ENCODE measurements at places on chromosomes 2 and 18.

- no peak for DNase-seq
Measured at GRCh38 chr2:85501248-85501647, 37.7 kb upstream of the MAT2A start.

DNA sequence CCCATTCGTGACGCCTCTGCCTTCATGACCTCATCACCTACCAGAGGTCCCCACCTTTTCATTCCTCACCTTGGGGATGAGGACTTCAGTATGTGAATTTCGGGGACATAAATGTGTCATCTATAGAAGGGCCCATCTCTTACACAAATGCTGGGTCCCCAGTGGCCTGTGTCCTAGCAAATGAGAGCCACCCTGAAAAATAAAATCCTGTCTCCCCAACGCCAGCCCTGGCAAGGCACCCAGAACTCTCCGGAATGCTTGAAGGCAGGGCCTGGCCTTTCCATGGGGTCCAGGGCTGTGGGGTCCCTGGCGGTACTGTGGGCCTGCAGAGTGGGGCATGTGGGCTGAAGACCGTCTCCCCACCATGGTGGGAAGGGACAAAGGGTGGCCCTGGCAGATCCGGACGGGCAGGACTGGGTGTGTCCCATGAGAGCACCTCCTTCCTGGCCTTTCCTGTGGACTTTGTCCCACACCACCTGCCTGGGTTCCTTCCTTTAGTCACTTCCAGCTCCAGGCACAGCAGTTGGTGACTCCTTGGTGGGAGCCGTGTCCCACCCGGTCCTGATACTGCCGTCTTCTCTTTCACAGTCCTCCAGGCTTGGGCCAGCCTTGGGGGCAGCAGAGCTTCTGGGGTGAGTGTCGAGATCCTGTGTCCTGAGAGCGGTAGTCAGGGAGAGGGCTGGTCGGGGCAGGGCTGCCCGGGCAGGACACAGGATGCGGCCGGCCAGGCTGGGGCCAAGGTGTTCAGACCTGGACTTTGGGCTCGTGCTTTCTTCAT is 18.6 kb downstream of the CAPN10 start:
- DNase-seq = no peak

DNA sequence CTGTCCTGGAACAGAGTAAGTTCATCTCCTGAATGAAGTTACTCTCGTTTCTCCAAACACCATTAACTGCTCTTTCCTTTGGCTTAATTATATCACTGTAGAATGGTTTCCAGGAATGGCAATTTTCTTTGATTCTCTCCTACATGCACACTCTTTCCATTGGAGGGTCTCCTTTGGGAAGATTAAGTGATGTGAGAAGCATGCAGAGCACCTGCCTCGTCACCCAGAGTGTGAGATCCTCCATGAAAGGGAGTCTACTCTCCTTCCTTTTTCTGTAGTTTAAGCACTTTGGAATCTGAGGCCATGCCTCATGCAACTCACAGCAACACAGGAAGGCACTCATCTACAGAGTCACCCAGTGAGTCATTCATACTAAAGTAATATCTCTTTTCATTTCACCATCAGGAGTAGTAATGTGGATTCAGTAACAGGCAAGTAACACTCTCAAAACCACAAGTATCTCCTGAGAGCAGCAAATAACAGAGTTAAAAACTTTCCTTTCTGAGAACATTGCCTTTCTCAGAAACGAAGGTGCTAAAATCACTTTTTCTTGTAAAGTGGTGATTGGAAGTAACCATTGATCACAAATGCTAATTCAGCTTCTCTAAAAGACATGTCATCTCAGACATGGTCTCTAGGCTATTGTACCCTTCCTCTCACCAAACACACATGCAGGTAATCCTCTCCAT is 52.8 kb upstream of the IL1RL1 start:
- no peak for DNase-seq

DNA sequence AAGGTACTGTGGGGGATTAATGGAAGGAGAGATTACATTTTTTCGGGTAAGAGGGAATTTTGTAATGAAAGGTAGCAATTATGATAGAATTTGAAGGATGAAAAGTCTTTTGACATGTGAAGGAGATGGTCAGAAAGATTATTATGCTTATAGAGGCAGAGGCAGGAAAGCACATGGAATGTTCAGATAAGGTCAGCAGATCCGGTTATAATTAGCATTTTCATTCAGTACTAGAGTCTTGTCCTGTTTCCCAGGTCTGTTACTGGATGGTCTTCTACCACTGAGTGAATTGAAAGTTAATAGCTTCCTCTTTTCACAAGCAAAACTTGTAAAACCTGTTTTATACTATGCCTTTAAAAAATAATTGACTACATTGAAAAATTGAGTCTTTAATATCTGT is 116.9 kb downstream of the PHLPP1 start:
- DNase-seq = no peak

GRCh38 chr2:14881651-14882327 is 249.3 kb downstream of the LRATD1 start:
- no peak for DNase-seq

GRCh38 chr2:175080479-175080878 is 75.3 kb upstream of the CHN1 start:
- no peak for DNase-seq

DNA sequence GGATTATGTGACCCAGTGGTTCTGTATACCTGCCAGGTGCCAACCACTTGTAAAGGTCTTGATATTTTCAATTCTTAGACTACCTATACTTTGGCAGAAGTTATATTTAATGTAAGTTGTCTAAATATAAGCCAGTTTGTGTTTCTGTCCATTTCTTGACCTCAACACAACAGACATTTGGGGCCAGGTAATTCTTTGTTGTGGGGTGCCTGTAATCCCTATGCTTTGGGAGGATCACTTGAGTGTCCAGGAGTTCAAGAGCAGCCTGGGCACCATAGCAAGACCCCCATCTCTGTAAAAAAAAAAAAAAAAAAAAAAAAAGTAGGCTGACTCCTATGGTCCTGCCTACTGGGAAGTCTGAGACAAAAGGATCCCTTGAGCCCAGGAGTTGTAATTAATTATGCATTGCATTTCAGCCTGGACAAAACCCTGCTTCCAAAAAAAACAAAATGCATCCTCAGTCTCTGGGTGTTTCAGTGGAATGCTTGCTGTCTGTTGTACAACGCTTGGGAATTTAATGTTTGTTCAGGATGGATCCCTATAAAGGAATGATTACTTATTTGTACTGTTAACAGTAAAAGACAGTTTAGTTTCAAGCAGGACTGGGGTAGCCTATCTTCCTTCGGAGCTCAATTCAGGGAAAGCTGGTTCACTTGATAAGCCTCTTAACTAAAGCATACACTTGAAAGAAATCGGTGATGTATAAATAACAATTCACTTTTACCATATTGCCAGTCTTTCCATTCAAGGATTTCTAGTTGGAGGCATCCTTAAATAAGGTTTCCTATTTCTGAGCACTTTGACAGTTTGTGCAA is 3.4 kb downstream of the RPS27A start:
- DNase-seq = no peak

DNA sequence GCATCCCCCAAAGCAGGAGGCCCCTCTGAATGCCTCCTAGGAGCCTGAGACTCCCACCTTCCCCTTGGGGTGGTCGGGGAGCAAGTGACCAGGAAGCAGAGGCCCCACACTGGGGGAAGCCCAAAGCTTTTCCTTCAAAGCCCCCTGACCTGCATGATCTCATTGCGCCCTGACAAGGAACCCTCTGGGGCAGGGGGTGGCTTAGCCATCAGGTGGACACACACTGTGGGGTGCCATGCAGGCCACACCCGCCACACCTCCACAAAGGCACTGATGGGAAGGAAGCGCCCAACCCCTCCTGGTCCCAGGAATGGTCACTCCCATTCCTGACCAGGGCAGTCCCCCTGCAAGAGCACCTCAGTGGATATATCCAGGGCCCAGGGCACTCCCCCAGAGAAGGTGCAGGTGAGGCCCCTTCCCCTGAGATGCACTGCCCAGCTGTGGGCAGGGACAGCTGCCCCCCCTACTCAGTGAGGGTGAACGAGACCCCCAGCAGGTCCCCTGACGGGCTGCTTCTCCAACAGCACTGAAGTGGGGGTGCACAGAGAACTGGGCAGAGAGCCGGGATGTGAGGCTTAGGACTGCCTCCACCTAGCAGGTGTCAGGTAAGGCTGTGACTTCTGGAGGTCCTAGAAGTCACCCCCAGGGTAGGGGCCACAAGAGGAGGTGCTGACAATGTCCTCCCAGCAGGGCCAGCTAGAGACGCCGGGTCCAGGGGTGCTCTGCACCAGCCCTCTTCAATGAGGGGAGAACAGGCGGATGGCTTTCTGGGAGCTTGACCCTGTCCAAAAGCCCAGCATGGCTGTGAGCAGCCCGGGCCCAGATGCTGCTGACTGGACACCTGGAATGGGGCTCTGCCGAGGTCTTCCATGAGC is 31.5 kb downstream of the HS6ST1 start:
- DNase-seq = peak; percentile 6

- DNase-seq = no peak
Measured at GRCh38 chr2:6982934-6983589, 65.8 kb downstream of the RNF144A start.

- DNase-seq = no peak
Measured at GRCh38 chr2:379778-380177, 91.9 kb upstream of the ALKAL2 start.

DNA sequence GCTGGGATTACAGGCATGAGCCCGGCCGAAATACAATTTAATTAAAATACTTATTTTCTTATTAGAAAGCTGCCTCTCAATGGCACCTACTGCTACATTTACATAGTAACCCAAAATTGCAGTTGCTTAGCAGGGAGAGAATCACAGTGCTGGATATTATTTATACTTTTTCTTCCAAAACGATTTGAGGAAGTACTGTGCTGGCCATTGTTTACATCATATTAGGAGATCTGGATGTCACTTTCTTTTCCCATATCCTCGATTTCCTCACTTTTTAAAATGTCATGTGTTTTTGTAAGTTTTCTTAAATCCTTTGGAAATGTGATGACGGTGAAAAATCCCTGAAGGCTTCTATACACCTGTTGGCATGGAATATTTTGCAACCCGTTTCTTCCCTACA is 3.4 kb upstream of the SP3 start:
- no peak for DNase-seq

GRCh38 chr2:195613922-195614321 is 43.1 kb upstream of the SLC39A10 start:
- no peak for DNase-seq

DNA sequence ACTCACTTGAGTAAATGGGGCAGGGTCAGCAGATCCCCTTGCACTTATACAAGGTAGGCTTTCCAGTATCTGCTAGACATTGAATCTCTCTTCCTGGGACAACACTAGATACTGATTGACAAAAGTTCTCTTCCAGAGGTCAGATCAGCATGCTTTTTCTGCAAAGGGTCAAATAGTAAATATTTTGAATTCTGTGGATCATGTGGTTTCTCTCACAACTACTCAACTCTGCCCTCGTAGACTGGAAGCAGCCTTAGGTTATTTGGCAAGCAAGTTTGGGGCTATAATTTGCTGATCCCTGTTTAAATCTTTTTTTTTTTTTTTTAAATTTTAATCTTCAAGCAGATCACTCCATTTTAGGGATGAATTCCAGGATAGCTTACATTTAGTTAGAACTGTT is 17.4 kb upstream of the NABP1 start:
- DNase-seq = no peak

- DNase-seq = no peak
Measured at GRCh38 chr2:47226132-47226922, 71.2 kb upstream of the STPG4 start.

GRCh38 chr2:214104219-214104618 is 306.6 kb upstream of the VWC2L start:
- no peak for DNase-seq

DNA sequence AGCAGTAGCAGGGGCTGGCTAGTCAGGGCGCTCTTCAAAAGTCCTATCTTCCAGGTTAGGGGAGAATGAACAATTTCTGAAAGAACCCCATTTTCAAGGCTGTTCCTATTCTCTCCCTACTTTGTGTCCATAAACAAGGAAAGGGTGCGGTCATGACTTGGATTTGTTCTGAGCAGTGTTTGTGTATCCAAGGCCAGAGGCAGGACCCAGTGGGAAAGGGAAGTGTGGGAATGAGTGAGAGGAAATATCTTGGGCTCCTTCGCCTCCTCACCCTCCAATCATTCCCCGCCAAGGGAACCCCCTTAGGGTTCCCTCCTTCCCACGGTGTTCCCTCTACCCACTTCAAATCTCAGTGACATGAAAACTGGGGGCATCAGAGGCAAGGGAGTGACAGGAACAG is 25.5 kb upstream of the SPTBN1 start:
- DNase-seq = no peak

DNA sequence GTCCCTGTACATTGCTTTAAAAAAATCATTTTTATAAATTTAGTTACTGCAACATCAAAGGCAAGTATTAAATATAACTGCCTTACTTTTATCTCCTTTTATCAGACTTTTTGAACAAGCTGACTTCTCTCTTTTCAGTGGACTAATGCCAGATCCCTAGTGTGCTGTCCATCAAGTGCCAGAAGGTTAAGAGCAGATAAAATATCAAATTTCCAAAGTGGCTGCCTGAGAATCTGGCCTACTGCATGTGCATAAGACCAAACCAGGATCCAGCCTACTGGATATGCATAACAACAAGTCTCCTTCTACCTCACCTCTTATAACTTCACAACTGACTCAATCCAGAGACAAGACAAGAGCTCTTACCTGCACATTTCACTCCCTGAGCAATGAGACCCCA is 59.8 kb upstream of the CHRNA1 start:
- no peak for DNase-seq

DNA sequence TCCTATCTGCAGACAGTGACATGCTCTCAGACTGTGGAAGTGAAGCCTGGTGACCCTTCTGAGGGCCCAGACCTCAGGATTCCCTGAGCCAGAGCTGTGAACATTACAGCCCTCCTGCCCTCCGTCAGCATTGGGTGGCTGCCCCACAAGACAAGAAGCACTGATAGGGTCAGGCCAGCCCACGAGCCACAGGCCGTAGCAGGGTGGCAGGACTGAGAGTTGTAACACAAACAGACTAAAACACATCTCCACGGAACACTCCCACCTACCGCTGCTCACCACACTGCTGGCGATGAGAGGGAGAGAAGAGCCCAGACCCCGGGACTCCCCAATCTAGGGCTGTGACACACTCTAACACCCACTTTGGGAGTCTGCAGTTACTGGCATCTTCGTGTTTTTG is 264.8 kb upstream of the FSIP2 start:
- DNase-seq = no peak

DNA sequence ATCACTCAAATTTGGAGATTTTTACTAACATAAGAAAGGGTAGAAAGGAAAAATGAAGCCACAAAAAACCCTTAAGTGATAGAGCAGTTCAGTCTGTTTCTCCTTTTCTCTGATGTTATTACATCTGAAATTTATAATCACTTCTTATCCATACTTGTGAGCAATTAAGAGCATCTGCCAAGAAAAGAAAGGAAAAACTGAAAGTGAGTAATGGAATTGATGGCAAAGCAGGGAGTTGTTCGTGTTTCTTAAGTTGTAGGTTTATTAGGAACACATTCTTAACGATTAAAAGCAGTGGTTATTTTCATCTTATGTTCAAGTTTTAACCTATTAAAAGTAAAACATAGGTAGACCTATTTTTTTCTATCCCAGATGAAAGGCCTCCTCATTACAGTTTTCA is 277.7 kb downstream of the RND3 start:
- DNase-seq = no peak

GRCh38 chr2:85953476-85953875 is 64.7 kb upstream of the ST3GAL5 start:
- no peak for DNase-seq

GRCh38 chr2:1366546-1367134 is 46.6 kb upstream of the TPO start:
- peak; percentile 40 for DNase-seq

- DNase-seq = no peak
Measured at GRCh38 chr18:26826656-26827235, 38.8 kb downstream of the AQP4 start.

- DNase-seq = no peak
Measured at GRCh38 chr2:119873350-119874315, 113.9 kb downstream of the PTPN4 start.

GRCh38 chr18:44802508-44802907 is 121.8 kb downstream of the SETBP1 start:
- no peak for DNase-seq
